ENCODE measurements at places on chromosomes 3 and 15.
A peak's percentile ranks its signal among the peaks of the same experiment; 100 is the strongest.

DNA sequence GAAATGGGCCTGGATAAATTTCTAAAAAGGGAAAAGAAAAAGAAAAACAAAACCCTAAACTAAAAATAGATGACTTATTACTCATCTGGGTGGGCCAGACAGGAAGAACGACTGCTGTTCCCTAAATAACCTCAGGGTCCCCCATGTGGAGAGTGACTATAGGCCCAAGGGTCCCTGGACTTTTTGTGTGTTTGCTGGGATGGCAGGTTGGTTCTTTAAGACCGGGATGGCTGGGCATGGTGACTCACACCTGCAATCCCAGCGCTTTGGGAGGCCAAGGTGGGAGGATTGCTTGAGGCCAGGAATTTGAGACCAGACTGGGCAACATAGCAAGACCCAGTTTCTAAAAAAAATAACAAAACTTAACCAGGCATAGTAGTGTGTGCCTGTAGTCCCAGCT, 43.8 kb upstream of the TRA2B start:
- DNase-seq = no peak

- no peak for DNase-seq
These were observed 370.1 kb downstream of the LPP start for GRCh38 chr3:188524052-188524451.

DNA sequence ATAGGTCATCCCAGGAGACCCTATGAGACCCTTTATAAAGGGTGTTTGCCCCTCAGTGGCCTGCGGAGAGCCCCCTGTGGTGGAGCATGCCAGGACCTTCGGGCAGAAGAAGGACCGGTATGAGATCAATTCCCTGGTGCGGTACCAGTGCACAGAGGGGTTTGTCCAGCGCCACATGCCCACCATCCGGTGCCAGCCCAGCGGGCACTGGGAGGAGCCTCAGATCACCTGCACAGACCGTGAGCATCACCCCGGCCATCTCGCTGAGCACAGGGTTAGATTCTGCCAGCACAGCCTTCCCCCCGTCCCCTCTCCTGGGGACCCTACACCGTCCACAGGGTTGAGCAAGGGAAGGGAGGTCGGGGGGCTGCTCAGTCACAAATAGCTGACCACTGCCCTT, 21.6 kb downstream of the HAPLN3 start:
- DNase-seq = no peak

DNA sequence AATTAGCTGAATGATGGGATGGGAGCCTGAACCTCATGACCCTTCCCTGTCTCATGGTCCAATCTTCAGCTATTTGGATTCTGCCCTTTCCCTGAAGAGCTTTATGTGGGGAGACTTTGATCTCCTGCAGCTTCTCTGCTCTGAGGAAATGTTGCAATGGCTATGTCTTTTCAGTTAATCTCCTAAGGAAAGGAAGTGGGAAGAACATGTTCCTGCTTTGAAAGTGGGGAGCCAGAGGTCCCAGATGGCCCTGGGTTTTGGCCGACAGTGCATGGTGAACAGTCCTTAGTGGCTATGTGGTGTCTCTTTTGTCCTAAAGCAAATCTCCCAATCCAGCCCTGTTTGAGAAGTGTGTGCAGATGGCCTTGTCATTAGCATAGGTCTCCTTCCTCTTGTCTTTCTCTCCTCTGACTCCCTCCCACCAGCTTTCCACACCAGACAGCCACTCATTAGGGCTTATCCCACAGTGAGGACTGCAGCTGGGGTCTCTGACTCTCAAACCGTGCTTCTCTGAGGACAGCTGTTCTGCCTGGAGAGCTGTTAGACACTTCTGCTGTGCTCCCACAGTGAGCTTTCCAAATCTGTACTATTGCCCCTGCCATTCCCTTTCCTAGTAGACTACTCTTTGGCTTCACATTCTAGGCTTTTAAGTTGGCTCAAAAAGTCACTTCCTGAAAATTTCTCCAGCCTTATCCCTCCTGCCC, 365.8 kb upstream of the UMPS start:
- DNase-seq = no peak

DNA sequence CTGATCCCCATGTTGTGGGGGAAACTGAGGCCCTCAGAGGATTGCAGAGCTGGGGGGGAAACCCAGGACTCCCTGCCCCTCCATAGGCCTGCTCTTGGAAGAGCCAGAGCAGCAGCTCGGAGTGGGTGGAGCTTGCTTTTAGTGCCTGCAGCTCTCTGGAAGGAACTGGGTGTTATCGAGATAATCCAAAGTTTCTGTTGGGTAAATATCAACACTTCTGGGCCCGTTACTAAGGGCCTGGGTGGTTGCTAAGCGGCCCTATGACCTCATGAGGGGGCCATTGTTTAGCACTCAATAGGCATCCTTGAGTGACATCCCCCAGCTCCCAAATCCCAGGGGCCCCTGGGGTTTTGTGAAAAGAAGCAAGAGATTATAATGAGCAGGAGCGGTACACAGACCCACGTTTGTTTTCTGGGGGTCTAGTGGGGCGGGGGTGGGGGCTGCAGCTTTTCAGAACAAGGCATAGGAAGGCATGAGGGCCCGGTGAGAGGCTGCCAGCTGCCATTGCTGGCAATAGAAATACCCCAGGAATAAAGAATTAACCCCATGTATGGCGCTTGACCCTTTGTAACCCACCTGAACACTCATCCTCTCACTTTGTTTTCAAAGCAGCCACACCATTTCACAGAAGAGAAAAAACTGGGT, 48.3 kb upstream of the ATP2B2 start:
- no peak for DNase-seq

- DNase-seq = no peak
These were observed 74.7 kb upstream of the ACKR4 start for GRCh38 chr3:132522353-132522752.

DNA sequence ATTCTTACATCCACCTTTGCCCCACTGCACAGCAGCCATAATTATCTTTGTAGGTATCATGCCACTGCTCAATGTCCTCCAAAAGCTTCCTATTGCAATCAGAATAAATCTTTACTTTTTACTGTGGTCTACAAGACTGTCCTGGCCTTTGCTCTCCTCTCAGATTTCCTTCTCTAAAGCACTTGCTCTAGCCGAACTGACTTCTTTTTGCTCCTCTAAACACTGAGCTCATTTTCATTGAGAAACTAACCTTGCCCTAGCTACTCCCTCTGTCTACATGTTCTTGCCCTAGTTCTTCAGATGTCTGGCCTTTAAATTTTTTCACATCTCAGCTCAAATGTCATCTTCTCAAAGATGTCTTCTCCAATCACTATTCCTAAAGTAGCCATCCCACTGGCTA, 342.8 kb downstream of the TBC1D5 start:
- no peak for DNase-seq

DNA sequence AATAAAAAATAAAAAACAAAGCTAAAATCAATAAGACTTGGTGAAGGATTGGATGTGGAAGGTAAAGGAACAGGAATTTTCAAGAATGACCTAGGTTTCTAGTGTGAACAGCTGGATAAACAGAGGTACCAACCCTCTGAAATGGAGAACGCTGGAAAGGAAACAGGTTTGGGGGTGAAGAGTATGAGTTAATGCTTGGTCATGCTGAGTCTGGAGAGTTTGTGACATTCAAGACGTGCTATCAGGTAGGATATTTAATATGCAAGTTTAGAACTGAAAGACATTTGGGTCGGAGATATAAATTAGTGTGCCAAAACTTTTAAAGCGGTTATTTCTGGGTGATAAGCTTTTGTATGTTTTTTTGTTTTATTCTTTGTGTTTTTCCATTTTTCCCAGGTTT, 11.4 kb upstream of the KLHL6 start:
- DNase-seq = no peak

DNA sequence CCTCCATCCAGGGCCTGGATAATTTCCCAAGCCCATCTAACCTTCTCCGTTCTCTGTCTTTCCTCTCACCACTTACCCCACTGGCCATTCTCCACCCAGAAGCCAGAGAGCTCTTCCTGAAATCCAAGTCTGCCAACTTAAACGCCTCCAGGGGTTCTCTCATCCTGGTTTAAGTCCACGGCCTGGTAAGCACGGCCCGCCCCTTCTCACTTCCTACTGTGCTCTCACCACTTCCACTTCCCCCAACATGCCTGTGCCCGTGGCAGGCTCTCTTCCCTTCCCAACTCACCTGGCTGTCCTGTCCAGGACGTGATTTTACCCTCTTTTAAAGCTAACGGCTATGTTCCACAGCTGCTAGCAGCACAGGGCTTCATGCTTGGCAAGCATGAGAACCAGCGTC, 1.7 kb upstream of the CX3CR1 start:
- DNase-seq = no peak

- peak; percentile 49 for DNase-seq
These were observed 68.3 kb downstream of the GALK2 start for GRCh38 chr15:49238342-49238741.

DNA sequence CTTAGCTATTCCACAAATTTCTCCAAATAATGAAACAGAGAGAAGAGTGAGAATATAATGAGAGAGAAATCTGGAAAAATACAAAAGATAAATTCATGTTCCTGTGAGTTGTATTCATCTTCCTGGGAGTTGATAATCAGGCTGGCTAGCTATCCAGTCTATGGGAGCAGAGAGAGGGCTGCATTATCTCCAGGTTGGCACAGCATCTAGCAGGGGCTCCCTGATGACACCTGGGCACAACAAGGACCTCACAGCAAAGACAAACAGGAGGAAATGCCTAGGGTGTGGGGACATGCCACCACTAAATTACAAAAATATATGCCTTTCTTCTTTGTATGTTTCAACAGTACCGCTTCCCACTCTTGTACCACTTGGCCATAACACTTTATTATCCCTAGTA, 1.9 kb downstream of the EHD4 start:
- DNase-seq = no peak

GRCh38 chr15:90959028-90959595, 4.4 kb downstream of the RCCD1 start:
- DNase-seq = no peak

- no peak for DNase-seq
These were observed 23.6 kb upstream of the LINGO1 start for GRCh38 chr15:77656294-77656693.

- DNase-seq = no peak
These were observed 51.9 kb downstream of the HOMER2 start for GRCh38 chr15:82900511-82901060.

GRCh38 chr15:83190450-83190849, 17.2 kb downstream of the HDGFL3 start:
- no peak for DNase-seq

- peak; percentile 67 for DNase-seq
These were observed 86.8 kb downstream of the CCK start for GRCh38 chr3:42179110-42179725.

DNA sequence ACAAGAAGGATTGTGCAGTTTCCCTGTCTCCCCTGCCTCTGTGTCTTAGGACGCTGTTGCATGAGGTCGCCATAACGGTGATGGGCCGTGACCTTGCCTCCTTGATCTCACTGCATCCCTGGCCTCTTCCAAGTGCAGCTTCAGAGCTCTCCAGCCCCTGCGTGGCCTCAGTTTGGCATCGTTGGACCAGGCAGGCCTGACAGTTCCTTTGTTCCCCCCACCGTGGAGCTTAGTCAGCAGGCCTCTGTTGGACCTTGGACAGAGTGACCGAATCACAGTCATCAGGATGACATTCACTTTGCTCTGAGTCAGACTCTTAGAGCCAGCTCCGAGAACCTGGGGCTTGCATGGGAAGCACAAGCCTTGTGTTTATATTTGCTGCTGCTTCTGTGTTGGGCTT, 139.4 kb downstream of the OPA1 start:
- DNase-seq = peak; percentile 24

GRCh38 chr15:85005319-85005718, 23.7 kb downstream of the PDE8A start:
- no peak for DNase-seq

DNA sequence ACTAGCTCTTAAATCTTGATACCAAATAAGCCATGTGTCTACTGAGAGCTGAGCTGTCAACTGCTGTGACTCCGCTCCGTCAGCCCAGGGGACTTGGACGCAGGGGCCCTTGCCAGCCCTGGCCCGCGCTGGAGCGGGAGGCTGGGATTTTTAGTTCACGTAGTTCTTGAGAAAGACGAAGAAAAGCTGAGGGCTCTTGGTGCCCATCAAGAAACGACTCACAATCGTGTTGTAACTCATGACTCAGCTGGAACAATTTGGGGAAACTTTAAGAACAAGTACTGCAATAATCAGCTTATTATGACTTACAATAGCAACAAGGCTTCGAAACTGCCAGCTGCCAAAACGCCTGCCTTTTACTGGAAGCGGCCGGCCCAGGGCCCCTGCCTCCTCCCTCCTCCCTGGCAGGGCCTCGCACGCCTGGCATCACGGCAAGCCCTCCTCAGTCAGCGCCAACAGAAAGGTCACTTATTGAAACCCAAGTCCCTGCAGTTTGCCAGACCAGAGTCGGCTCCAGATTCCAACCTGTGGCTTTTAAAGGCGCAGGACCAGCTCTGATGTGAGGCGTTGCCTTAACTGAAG, 60.3 kb downstream of the RGMA start:
- peak; percentile 69 for DNase-seq

DNA sequence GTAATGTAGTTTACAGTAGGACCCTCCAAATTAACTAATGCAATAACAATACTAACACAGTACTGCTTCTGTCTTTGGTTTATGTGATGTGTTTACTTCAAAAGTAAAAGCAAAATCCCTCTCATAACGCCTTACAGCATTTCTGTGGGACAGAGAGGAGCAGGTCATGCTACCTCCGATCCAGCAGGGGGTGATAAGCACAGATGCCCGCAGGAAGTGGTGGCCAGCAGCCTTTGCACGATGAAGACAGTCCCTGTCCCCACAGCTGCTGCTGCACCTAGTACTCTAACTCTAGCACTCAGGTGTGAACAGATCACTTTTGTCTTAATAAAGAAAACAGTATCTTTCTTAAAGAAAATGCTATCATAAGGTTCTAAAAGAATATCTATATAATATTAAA, 38.3 kb downstream of the ANO10 start:
- no peak for DNase-seq

- no peak for DNase-seq
These were observed 880 bp upstream of the CHRNA7 start for GRCh38 chr15:32029409-32029861.

- no peak for DNase-seq
These were observed 57.0 kb upstream of the COL6A6 start for GRCh38 chr3:130459944-130460343.

DNA sequence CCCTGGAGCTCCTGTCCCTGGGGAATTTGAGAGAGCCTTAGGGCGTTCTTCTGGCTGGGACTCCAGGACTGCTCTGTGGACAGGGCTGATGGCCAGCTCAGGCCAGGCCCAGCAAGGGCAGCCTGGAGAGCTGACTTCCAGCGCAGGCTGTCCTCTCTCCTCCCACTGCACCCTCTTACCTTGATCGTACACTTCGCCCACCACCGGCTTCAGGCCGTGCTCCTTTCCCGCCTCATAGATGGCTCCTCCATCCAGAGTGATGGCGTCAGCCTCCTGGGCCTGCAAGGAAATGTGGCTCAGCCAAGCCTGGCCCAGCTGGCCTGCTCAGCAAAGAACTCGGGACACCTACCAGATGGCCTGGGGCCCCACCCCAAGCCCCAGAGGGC, 3.1 kb downstream of the MELTF start:
- DNase-seq = no peak

- DNase-seq = no peak
These were observed 34.4 kb downstream of the GLCE start for GRCh38 chr15:69194854-69195253.

GRCh38 chr3:100776746-100777145, 67.5 kb downstream of the TFG start:
- no peak for DNase-seq

All from AG04449 (cell line).